ENCODE measurements at places on chromosomes 5 and 9.

DNA sequence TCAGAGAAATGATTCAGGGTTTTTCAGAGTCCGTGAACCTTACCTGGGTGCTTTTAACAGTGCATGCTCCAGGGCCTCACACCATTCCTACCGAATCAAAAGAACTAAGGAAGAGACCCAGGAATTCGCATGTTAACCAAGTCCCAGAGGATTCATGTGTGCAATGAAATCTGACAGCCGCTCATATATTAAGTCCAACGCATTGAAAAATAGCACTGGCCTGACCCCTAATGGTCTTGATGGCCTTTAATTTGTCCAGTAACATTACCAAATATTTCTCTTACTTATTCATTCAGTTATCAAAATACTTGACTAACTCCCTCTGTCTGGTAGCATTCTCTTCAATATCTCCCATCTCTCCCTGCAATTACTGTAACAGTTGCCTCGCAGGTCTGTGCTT is 55.0 kb upstream of the MARCHF11 start:
- no peak for DNase-seq

DNA sequence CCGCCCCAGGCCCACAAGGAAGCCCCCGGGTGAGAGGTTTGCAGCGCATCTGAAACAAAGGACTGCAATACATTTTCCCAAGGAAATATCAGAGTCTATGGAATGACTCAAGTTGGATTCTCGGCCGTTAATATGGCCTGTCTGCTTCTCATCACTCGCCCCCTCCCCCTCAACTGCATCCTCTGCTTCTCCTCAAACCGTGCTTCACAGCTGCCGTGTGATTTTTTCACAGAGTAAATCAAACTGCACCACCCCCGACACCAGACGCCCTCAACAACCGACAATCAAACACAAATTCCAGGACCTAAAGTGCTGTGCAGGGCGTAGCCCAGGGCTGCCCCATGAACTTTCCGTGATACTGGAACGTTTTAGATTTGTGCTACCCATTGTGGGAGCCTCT is 176.9 kb downstream of the ROR2 start:
- DNase-seq = no peak

DNA sequence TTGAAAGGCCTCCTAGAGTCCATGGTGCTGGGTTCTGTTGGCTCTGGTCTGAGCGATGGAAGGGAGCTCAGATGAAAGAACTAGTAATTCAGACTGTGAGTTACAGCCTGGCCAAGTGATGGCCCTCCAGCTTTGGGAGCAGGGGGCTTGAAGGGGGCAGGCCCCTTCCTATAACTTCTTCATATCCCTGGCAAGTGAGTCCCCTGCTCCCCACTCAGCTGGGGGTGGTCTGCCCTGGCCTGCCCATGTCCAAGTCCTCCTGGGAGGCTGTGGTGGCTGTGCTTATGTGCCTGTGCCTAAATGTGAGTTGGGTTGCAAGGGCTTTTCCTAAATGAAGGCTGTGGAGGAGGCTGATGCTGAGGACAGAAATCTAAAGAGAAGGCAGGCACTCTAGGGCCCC is 80.1 kb downstream of the MACROH2A1 start:
- no peak for DNase-seq

DNA sequence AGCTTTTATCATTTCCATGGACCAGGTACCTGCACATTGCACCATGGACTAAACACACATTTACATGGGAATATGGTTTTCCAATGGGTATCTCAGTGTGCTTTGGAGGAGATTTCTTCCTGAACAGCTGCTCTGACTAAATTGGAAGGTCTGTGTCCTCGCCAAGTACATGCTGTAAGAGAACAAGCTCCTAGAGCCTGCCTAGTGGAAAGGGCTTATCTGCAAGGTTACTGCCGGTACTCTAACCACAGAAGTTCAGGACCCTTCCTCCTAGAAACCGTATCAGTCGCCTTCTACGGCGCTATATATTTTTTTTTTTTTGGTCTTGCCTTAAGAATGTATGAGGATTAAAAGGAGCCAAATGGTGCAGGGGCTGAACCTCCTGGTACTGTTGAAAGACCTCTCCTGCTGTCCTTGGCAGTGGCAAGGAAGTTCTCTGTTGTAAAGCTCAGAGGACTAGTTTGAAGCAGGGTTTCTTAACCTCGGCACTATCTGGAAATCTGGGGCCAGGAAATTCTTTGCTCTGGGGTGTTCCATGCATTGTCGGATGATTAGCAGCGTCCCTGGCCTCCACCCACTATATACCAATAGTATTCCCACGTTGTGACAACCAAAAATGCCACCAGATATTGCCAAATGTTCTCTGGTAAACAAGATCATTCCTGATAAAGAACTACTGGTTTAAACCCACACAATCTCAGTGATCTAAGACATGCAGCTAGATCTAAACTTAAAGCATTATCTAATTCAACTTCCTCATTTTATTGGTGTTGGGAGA is 107.4 kb downstream of the FBXO38 start:
- DNase-seq = no peak

DNA sequence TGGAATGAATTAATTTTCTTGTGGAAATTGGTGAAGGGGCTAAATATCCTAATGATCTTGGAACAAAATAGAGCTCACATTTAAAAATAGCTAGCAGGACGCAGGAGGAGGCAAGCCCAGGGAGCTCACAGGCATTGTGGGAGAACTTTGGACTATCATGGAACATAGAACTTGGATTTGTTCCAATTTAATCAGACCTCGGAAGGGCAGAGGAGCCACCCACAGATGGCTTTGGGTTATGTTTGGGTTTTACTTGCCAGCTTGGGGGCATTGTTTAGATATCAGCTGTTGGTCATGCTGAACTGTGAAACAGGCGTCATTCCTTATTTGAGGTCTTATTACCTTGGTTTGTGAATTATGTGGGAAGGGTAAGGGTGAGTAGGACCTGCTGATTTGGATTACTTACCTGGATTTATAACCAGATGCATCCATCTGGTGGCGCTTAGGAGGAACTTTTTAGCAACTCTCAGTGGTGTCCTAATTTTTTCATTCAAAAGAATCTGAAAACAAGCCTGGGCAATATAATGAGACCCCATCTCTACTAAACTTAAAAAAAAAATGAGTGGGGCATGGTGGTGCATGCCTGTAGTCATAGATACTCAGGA is 14.1 kb upstream of the PTGR1 start:
- DNase-seq = no peak

DNA sequence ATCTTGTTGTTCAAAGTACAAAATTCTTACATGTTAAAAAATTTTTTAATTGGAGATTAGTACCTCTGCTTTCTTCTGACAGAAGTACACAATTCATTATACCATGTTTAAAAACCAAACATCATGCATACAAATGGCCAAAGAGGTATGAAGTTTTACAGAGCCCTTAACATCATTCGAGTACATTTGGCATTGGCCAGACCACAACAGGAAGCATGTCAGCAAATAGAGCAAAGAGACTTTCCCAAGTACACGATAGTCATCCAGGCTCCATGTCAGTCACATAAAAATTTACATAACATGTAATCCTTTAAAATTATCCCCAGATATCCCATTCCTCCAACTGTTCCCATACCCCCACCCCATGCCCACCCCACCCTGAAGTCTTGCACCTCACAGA is 22.5 kb downstream of the HMGCS1 start:
- DNase-seq = no peak

- peak; percentile 69 for DNase-seq
Observed at GRCh38 chr9:115015018-115015635, 84.7 kb upstream of the TNFSF8 start.

- no peak for DNase-seq
Observed at GRCh38 chr5:2130361-2130760, 247.6 kb upstream of the IRX4 start.

Measured in fibroblast of skin of back (primary cell).